ENCODE measurements at places on chromosomes 16 and 17.

GRCh38 chr17:34306466-34306865, 12.8 kb upstream of the CCL8 start:
- no peak for DNase-seq

GRCh38 chr16:4377573-4378154, 6.0 kb downstream of the VASN start:
- DNase-seq, result no peak

GRCh38 chr17:71446645-71447437, 674.0 kb upstream of the SOX9 start:
- DNase-seq, result no peak

GRCh38 chr16:12434567-12434966, 369.1 kb downstream of the CPPED1 start:
- no peak for DNase-seq

DNA sequence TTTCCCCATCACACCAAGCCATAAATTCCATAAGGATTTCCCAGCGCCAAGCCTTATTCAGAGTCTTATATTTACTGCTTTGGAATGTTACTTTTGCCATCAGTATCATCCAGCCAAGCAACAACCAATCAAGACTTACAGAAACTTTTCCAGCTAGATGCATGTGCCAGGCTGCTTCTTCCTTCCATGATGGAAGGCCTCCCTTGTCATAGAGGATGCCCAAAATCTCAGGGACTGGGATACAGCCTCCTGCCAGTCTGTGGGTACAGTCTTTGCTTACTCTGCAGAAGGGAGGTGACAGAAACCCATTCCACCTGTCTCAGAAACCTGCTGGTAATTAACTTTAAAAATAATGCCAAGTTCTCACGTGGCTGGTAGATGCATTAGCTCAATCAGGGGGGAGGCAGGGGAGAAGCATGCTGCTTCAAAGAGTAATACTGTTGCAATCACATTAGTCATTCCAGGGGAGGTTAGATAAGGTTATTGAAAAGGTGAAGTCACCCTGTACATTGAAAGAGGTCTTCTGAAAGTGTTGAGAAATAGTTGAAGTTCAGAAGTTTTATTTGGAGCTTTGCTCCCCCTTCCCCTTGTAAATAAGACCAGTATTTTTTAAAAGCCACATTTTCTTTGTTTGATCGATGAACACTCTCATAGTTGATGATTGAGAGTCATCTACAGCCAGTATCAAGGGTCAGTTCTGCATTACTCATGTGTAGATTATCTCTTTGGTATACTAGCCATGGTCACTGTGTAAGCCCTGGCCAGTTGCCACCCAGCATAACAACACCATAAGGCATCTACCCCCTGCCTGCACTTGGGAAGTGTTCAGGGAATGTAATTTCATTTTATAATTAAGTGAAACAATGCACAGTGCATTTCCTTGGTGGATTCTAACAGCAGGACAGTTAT, 22.2 kb downstream of the HLF start:
- no peak for DNase-seq

- DNase-seq, result no peak
Measured at GRCh38 chr17:81324851-81325713, 30.0 kb upstream of the SLC38A10 start.

DNA sequence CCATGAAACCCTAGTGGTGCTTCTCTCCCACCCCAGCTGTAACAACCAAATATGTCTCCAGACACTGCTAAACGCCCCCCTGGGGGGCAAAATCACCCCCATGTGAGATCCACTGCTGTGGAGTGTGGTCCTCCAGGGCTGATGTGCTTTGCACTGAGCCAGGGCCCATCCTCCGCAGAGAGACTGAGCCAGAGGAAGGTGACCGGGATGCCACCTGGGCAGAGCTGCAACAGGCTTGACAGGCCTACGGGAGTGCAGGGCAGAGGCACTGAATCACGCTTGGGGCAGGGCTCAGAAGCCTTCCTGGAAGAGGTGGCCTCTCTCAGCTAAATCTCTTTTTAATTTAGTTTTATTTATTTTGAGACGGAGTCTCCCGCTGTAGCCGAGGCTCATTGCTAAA, 4.4 kb downstream of the GJD3 start:
- no peak for DNase-seq

- no peak for DNase-seq
Measured at GRCh38 chr16:81349608-81350305, 35.0 kb downstream of the GAN start.

DNA sequence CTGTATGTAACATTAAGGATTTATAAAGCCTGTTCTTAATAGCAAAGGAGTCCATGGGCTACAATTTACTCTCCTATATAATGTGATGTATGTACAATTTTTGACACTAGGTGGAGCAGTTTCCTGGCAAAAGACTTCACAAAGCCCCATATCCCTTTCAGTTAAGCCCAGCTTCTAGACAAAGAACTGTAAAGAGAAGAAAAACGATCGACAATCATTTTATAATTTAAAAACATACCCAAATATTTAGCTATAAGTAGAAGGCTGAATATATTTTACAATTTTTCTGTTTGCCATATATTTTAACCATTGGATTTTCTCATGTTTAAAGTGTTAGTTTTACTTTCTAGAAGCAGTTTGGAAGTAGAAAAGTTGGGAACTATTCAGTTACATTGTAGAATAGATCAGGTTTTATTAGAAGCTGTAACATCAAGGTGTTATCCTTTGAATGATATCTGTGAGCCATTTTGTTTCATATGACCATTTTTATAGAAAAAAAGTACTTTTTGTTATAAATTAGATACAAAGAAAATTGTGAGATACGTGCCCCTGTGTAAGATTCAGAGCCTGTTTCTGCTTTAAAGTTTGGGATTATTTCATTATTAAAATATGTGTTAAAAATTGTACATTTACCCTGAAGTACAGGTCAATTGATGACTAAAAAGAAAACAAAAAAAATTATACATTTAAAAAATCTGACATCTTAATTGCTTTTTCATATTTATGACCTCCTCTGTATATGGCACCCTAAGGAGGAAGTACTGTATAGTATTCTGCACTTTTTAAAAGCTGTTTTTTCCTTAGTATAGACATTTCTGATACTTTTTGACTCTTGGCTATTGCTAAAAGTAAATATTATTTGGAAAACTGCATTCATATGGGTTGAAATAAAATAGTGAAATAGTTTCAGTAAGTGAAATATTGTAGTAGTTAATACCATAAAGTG, 46.3 kb downstream of the VMP1 start:
- DNase-seq, result peak; percentile 90

DNA sequence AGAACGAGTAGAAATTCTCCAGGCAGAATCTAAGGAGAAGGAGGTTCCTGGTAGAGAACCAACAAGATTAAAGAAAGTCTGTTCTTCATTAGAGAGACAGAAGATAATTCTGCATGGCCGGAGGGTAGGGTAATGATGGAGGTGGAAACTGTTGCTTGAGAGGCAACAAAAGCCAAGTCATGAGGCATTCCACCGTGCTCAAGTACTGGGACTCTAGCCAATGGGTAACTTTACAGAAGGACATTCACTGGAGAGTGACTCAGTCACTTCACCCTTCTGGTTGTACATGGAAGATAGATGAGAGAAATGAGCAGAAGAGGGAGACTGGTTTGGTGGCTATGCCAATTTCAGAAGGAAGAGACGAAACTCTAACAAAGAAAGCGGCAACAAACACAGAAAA, 53.6 kb upstream of the ANKFN1 start:
- no peak for DNase-seq

- DNase-seq, result no peak
Measured at GRCh38 chr16:14180481-14180944, 109.4 kb downstream of the MRTFB start.

DNA sequence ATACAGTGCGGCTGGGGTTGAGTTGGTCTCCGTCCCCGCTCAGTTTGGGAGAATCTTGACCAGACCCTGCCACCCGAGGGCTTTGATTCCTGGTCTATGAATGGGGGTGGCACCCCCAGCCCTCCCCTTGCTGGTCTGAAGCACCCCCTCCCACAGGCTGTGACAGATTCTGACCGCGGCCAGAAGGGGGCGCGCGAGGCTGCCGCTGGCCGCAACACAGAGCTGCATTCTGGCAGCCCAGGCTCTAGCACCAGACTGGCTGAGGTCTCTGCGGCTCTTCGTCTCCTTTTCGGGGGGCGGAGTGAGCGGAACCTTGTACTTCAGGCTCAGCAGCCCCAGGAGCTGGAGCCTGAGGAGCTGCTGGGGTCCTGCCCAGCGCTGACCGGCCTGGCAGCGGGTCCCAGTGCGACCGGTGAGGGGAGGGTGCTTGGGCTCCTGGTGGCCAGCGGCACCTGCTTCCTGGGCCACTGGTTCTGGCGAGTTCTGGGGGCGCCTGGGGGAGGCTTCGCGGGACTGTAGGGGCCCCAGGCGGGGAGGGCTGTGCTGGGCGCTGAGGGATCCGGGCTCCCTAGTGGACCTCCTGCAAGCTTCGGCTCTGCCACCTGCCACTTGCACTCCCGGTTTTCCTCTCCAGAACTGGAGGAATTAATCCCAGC, 1011.6 kb downstream of the KCNJ18 start:
- DNase-seq, result no peak

DNA sequence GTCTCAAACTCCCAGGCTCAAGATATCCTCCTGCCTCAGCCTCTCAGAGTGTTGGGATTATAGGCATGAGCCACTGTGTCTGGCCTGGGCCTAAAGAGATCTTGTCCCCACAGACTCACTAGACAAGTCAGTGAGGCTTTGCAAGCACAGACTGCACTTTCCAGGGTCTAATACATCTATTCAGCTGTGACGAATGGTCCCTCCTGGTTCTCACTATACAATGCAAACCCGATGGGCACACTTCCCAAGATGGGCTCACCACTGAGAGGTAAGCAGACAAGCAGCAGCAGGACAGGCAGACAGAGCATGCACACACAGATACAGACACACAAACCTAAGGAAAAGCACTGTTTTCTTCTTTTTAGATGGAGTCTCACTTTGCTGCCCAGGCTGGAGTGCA, 8.8 kb downstream of the MBTPS1 start:
- DNase-seq, result no peak

- no peak for DNase-seq
Measured at GRCh38 chr17:78641666-78642065, 64.5 kb upstream of the DNAH17 start.

- no peak for DNase-seq
Measured at GRCh38 chr16:48592839-48593429, 17.0 kb downstream of the N4BP1 start.

- no peak for DNase-seq
Measured at GRCh38 chr17:3510090-3510489, 34.3 kb downstream of the ASPA start.

GRCh38 chr16:8087597-8088289, 502.6 kb downstream of the TMEM114 start:
- DNase-seq, result no peak

DNA sequence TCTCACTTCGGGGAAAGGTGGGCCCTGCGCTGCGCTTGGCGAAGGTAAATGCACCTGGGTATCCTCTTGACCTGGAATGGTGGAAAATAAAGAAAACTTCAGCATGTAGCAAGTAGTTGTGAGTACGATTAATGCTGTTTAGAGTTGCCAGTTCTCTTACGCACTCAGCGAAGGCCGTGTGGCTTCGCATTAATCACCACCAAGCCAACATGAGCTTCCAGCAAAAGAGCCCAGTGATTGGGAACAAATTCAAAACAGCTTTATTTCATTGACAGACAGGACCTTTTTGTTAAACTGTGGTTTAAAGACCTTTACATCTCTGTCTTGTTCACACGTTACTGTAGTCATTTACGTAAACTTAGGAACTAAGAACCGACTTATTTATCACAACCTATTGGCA, 531.4 kb downstream of the MAF start:
- DNase-seq, result no peak

DNA sequence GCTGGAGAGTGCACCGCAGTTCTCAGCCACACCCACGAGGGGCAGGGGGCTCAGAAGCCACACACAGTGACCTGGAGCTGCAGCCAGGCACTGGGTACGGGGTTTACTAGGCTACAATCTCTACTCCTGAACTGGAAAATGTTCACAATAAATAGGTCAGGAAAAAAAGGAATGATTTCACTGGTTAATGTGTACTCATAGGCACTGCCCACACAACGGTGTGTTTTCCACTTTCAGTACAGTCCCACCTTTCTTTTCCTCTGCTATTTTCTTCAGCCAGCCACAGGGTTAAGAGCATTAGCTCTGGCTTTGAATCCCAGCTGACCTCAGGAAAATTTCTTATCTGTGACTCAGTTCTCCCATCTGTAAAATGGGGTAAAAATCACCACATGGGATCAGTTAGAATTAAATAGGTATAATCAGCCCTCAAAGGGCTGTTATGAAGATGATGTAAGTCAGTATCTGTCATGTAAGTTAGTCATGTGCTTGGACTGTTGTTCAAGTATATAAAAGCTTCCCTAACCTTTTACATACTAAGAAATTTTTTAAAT, 35.7 kb downstream of the ZCCHC14 start:
- no peak for DNase-seq

GRCh38 chr16:3112881-3113574, 642 bp downstream of the ZNF205 start:
- no peak for DNase-seq

GRCh38 chr17:59418732-59419166, 87.3 kb downstream of the YPEL2 start:
- DNase-seq, result no peak

Data from natural killer cell (primary cell).